BJ (cell line): ENCODE measurements at places on chromosomes 11 and 22.

DNA sequence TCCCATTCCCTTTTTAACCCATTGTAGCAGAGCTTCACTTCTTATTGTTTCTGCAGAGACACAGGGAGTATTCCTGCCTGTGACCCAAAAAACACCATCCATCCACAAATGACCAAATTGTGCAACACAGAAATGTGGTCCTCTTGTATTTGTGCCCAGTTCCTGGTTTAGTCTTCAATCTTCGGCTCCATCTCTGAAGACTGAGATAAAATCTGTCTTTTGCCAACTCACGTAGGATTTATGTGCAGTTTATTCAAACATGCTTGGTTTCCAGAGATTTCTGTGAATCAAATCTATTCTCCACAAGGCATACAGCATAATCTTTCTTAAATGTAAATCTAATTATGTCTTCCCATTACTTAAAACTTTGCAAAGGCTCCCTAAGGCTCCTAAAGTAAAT lies 307.0 kb downstream of the AASDHPPT start:
- no peak for DNase-seq

- DNase-seq, result no peak
Observed at GRCh38 chr11:113685654-113686359, 20.3 kb downstream of the TMPRSS5 start.

DNA sequence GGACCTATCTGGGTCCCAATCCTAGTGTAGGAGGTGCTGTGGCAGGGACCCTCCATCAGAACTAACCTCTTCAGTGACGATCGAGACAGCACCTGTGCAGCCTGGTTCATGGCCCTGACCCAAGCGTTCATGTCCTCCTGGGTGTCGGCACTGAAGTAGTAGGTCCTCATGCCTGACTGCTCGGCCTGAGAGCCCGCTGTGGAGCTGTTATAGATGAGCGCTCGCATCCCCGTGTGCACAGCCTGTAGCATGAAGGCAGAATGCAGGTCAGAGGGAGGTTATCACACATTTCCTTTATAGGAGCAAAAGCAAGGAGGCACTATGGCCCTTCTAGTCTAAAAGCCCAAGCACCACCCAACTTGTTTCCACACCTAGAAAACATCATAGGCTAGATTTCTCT lies 103.0 kb downstream of the C11orf58 start:
- no peak for DNase-seq

DNA sequence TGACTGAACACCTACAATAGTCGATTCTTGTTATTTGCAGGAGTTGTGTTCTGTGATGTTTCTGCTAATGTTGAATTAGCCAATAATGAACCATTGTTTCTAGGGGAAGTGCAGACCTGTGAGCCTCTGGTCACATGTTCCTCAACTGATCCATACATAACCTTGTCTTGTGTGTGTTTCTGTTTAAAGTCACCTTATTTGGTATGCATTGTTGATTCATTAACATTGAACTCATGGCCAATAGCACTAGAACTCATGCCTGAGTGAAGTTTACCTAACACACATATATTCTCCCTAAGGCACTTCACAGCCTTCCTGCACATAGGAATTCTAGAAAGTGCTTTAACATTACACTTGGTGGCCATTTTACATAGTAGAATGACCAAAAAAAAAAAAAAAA lies 271.8 kb upstream of the PLET1 start:
- no peak for DNase-seq

- DNase-seq, result no peak
Observed at GRCh38 chr11:121415856-121416255, 36.3 kb upstream of the SORL1 start.

DNA sequence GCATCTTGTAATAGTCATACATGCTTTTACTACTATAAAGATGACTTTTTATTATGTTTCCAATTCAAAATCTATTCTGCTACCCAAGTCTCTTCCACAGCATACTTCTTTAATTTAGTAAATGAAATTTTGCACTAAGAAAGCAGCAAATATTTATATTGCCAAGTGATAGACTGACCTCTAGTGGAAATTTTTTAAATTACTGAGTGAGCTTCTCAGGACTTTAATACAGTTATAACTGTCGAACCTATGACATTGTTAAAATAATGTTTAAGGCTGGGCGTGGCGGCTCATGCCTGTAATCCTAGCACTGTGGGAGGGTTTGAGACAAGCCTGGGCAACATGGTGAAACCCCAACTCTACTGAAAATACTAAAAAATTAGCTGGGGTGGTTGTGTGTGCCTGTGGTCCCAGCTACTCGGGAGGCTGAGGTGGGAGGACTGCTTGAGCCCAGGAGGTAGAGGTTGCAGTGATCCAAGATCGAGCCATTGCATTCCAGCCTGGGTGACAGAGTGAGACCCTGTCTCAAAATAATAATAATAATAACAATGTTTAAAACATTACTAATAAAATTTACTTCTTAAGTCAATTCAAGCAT lies 27.3 kb downstream of the STK33 start:
- DNase-seq, result no peak

- no peak for DNase-seq
Observed at GRCh38 chr11:47373876-47374719, 4.2 kb downstream of the SPI1 start.

DNA sequence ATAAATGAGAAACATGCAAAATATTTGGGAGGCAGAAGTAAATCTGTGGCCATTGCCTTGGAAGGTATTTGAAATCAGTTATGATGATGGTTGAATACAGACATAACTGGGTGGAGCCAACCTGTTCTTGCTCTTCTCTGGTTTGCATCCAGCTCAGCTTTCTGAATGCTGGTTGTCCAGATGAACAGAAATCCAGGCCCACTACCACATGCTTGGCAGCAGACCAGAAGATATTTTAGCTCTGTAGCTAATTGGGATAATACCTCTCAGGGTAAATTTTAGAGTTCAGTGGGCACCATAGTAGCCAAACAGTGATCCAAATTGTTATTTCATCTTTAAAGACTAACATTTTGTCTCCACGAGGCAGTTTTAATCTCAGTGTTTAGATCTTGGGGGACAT lies 308.3 kb downstream of the RAB38 start:
- no peak for DNase-seq
